Adrenal gland (tissue), 19 donors: ENCODE measurements at places on chromosomes 3 and 15. TPM values are rescaled to one million over a fixed set of nuclear protein-coding genes. Genes with fewer than 3 reads are reported as not detected.

DNA sequence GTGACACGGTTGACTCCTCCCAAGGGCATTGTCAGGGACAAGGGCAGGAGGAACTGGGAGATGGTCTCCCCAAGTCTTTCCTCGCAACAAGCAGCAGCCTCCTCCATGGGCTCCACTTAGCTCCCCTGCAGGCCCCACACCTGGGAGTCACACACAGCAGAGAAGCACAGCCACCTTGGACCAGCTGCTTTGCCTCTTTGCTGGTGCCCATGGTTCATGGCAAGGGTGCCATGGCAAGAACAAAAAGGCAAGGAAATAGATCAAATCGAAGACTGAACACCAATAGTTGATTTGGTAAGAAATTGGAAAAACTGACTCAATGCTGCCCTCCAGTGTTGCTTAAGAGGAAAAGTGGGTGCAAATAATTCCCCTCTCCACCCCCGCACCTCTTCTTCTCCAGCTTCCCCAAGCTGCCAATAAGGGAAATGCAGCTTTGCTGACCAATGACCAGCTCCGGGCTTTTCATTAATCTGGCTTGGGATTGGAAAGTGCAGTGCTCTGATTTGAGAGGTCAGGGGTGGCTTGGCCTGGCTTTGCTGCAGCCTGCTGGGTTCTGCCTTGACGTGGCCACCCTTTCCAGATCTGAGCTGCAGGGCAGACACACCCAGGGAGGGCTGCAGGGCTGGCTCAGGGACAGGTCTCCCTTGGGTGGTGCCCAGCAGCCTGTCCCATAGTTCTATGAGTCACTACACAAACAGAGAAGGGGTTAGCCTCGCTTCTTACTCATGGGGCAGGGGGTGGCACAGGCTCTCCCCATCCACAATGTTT lies 162.0 kb downstream of the KLF13 start:
- DNase-seq = peak; percentile 70
- H3K4me1 ChIP-seq = no peaks in the 10 kb centered on the region
- no peak overlapping the region for H3K27ac ChIP-seq

DNA sequence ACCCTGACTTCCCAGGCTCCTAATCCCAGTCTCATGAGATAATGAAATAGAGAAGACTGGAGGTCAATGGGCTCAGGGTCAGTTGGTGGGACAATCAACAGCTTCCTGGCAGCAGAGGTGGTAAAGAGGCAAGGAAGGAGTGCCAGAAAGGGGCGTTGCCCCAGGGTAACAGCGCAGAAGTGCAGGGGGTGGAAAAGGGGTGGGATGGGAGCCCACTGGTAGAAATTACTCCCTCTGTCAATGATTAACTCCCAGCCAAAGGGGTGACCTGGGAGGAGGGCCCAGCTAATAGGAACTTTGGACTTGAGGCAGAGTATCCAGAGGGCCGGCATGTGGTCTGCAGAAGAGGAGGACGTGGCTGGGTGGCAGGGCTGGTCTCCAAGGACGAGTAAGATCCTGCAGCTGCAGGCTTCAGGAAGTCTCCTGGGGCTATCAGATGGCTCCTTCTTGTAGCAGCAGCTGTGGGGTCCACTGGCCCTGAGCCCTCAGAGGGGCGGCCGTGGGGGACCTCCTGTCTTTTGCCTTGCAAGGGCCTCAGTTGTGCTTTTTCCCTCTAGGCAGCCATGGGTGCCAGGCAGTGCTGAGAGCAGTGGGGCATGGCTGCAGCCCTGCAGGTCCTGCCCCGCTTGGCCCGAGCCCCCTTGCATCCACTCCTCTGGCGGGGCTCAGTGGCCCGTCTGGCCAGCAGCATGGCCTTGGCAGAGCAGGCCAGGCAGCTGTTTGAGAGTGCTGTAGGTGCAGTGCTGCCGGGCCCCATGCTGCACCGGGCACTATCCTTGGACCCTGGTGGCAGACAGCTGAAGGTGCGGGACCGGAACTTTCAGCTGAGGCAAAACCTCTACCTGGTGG lies 2.3 kb downstream of the GLYCTK start:
- H3K27ac ChIP-seq = no peak overlapping the region
- no peak for DNase-seq
- peaks cover 21% of the 10 kb centered on the region for H3K36me3 ChIP-seq

The THSD4 gene
- 53.2 TPM for total RNA-seq

The APH1B gene
- total RNA-seq = 22.6 TPM
